ENCODE measurements at places on chromosomes 5 and 9.

GRCh38 chr5:117183326-117183725 is 608.7 kb upstream of the SEMA6A start:
- DNase-seq, result no peak

DNA sequence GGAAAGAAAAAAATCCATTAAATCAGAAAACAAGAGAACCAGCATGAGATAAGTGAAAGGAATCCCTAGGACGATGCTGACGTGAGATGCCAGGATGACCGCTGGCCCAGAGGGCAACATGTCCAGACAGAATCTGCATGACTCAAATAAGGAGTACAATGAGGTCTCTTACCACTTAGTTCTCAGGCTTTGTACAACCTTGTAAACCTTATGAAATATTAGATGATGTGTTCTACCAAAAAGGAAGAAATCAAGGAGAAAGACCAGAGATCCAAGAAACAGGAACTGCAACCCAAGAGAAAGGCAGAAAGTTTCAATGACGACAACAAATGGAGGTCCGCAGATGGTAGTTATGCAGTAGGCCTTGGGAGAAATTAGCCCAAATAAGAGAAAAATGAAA is 2.8 kb upstream of the GPR150 start:
- DNase-seq, result no peak

GRCh38 chr9:111940697-111941096 is 44.1 kb downstream of the UGCG start:
- DNase-seq, result no peak

DNA sequence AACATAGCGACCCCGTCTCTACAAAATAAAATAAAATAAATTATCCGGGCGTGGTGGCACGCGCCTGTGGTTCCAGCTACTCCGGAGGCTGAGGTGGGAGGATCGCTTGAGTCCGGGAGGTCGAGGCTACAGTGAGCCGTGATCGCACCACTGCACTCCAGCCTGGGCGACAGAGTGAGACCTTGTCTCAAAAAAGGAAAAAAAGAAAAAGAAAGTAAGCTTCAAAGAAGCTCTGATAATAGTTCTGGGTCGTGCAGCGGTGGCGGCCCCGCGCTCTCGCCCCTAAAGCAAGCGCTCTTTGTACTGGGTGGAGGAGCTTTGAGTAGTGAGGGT is 6.8 kb downstream of the TLX3 start:
- DNase-seq, result no peak

- DNase-seq, result no peak
Observed at GRCh38 chr9:68996462-68996861, 17.5 kb downstream of the PRKACG start.

DNA sequence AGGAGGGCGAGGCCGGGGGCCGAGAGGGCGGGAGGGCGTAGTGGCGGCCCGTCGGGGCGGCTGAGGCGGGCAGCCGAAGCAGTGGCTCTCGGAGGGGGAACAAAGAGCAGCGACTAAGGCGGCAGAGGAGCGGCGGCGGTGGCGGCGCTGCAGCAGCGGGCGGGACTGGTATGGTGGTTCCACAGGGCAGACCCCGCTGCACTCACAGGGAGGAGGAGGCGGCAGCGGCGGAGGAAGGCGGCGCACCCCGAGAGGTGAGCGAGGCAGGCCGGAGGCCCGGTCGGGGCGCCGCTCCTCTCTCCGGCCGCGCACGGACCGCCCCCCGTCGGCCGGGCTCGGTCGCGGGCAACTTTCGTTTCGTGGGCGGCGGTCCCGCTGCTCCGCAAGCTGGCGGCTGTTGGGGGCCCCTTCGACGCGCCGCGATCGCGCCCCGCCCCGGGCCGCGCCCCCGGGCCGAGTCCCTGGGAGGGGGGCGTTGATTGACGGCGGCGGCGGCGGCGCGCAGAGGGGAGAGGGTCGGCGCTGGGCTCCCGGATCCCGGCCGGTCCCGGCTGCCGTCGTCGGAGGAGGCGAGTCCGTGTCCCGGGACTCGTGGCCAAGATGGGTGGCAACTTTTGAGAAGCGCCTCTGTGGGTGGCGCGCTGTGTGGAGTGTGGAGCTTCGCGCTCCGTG is 467 bp downstream of the CNOT6 start:
- DNase-seq, result peak; percentile 43

DNA sequence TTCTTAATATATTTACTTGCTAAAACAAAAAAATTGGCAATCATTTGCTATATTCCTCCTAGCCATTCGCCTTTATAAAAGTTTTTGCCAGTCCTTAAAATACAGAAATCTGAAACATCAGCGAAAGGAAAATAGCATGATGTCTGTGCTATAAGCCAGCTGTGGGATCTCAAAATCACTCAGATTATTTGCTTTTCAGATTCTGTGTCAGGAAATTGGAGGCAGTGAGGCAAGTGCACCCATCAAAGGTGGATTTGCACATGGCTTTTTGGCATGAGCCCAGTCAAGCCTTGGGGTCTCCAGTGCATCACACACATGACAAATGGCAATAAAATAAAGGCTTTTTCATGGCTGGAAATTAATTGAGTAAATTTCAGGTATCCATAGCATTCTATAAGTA is 196.8 kb upstream of the DAPK1 start:
- no peak for DNase-seq

DNA sequence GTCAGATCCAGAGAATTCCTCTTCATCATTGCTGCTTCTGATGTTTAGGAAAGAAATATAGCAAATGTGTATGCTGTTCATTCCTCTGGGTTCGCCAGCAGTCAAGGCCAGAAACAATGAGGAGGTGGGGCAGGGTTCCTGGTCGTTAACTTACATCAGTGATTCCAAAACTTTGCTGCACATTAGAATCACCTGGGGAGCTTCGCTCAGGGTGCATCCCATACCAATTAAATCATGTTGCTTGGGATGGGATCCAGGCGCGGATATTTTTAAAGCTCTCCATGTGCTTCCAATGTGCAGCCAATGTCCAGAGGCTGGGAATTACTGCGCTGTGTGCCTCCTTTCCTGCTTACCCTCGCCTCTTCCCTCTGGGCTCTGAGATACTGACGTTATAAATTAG is 227.9 kb upstream of the KLF9 start:
- no peak for DNase-seq

GRCh38 chr5:10653043-10653442 is 89.2 kb downstream of the ANKRD33B start:
- no peak for DNase-seq

GRCh38 chr9:104608336-104608735 is 2.9 kb upstream of the OR13C2 start:
- DNase-seq, result no peak

- no peak for DNase-seq
Observed at GRCh38 chr5:149228618-149229297, 42.9 kb upstream of the AFAP1L1 start.

GRCh38 chr5:33059081-33059480 is 348.0 kb downstream of the NPR3 start:
- DNase-seq, result no peak

- DNase-seq, result no peak
Observed at GRCh38 chr5:19546521-19546920, 441.5 kb downstream of the CDH18 start.

DNA sequence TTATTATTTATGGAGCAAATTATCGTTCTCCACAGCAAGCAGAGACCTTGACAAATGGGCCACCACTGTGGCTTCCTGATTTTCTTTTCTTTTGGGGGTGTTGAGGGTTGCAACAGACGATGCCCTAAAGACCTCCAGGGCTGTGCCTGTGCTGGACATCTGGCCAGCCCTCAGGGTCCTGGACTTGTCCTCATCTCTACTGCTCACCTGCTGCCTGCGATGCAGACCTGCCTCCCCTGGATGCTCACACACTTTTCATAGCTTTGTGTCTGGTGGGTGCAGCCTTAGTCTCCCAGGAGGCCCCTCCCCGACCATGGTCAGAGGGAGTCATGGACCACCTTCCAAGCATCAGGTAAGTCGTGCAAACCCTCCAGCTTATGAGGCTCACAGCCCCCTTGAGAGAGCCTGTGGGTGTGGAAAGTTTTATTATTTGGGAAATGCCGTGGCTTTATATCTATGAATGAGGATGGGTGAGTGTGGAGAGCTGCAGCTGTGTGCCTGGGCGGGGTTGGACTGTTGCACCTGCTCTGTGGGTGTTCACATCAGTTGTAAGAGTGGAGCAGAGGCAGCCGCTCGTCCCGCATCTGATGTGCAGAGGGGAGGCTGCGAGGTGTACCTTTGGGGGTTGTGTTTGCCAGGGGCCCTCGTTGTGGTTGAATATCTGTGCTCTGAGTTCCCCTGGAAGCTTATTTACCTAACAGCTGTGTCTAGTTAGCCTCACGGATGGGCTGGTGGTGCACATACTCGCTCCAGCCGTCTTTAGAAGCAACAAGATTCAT is 126.3 kb upstream of the IRX4 start:
- DNase-seq, result no peak

DNA sequence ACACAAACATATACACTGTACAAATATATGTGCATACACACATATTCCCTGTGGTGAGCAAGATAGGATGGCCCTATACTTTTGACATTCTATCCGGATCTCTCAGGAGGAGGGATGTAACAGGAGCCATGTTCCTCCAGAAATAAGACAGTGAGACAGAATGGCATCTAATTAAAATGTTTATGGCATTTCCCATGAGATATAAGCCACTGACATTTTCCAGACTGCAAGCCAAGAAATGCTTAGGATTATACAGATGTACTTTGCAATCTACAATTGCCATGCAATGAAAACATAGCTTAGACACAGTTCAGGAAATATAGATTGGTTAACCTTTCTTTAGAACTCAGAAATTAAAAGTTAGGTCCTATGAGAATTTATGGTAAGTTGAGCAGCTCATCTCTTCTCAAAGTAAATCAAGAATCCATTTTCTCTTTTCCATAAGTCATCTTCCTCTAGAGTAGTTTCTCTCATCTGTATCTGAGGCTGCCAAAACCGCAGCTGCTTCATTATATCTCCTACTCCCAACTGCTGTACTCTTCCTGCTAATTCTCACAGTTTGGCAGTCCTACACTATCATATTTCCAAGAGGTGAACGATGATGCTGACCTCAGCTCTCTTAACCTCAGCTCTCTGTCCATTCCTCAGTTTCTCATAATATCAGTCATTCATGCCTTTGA is 1719.1 kb downstream of the MAT2B start:
- DNase-seq, result no peak

GRCh38 chr5:75654693-75655295 is 43.5 kb downstream of the ANKDD1B start:
- no peak for DNase-seq

GRCh38 chr9:126647585-126648411 is 34.1 kb downstream of the LMX1B start:
- no peak for DNase-seq

DNA sequence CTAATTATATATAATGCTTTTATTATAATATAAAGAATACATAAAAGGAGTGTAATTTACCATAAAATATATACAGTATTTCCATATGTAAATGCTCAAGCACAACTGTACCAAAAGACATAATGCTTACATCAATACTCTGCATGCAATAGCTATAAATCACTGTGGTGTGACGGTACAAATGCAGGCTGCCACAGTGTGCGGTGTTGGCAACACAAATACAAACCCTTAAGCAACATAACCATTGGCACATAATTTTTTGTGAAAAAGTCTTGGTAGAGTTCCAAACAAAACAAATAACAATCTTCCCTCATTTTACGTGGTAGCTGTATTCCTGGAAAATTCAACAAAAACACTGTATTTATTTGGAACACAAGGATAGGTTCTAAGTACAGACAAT is 1.9 kb upstream of the SHISAL2B start:
- no peak for DNase-seq

GRCh38 chr5:166962461-166962860 is 1329.0 kb upstream of the WWC1 start:
- no peak for DNase-seq

DNA sequence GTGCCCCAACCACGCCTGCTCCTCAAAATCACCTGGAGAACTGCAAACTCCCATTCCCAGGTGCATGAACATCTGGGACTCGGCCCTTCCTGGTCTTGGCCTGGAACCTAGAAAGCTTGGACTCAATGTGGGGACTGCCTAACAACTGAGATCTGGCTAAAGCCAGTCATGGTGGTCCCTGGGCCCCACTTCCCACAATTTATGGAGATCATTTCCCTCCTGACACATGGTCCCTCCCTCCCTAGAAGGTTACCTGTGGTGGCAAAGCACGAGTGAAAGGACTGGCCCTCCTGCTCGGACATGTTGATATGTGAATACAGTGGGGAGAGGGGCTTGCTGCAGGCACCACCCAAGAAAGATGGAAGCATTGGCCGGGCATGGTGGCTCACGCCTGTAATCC is 18.8 kb downstream of the BICD2 start:
- no peak for DNase-seq
